ENCODE measurements at places on chromosomes 2 and 18.
A peak's percentile ranks its signal among the peaks of the same experiment; 100 is the strongest.

DNA sequence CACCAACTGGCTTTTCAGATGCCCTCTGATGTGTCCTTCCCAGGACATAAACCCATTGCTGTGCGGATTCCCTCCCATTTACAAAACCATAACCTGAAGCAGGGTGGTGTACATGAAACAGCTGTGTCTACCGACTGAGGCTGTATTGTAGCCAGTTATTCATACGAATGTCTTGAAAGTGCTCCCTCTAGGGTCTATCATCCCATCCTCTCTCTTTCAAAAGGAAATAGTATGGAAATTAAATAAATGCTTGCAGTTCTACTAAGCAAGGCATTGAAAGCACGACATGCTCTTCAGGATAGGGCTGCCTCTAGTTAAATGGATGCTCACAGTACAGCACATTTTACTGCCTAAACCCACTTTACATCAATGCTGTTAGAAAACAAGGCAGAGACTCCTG lies 112.2 kb upstream of the PXDN start:
- no peak for DNase-seq

- DNase-seq: no peak
Observed at GRCh38 chr18:24516261-24516660, 55.8 kb downstream of the HRH4 start.

DNA sequence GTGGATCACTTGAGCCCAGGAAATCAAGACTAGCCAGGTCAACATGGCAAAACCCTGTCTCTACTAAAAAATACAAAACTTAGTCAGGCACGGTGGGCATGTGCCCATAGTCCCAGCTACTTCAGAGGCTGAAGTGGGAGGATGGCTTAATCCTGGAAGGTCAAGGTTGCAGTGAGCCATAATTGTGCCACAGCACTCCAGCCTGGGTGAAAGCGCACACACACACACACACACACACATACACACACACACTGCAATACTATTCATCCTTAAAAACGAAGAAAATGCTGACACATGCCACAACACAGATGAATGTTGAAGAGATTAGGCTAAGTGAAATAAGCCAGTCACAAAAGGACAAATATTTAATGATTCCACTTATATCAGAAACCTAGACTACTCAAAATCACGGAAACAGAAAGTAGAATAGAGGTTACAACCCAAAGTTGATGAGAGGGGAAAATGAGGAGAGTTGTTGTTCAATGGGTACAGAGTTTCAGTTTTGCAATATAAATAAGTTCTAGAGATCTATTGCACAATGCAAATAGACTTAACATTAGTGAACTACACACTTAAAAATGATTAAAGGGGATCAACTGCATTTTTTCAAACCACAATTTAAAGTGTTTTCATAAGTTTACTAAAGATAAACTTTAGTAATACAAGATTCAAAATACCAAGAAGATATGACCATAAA lies 114.5 kb downstream of the USP34 start:
- no peak for DNase-seq

GRCh38 chr2:154565433-154565832 lies 133.1 kb upstream of the KCNJ3 start:
- no peak for DNase-seq

DNA sequence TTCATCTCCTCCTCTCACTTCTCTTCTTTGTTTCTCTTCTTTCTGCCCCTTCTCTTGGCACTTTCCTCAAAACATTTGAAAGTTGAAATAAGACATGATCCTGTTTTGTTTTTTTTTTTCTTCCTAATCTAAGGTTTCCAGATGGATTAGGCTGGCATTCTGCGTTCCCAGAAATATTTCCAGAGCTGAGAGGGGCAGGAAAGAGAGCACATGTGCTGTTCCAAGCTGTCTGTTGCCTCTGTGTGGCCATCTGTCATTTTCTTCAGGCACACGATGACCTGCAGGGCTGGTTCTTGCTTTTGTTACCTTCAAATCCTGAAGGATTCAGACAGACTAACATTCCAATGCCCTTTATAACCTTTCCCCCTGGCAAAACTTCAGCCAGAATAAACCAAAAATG lies 142.9 kb downstream of the RNF144A start:
- no peak for DNase-seq

GRCh38 chr18:3877678-3878077 lies 427.7 kb downstream of the TGIF1 start:
- DNase-seq: no peak

DNA sequence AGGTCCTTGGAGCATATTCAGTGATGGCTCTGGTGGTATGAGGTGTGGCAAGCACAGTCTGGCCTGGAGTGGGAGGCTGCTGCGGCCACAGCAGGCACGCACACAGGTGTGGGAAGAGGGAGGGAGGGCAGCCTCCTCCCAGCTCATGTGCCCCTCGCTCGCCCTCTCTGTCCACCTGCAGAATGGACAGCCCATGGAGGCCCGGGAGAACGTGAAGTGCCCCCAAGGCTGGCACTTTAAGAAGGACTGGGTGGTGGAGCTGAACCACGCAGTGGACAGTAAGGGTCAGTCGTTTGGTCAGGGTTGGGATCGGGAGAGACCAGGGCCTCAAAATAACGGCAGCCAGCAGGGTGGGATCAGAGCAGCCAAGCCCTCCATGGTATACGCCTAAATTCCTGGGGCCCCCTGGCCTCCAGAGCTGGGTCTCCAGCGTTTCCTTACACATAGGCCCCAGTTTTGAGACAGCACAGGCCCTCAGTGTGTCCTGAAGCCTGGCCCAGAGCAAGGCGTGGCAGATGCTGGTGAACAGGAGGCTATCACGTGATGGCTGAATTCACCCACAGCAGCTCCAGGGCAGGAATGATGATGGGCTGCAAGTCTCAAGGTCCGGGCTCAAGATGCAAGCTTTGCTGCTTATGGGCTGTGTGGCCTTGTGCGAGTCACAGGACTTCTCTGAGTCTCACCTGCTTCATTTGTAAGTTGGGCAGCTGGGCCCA lies 47.9 kb downstream of the FER1L5 start:
- DNase-seq: no peak

DNA sequence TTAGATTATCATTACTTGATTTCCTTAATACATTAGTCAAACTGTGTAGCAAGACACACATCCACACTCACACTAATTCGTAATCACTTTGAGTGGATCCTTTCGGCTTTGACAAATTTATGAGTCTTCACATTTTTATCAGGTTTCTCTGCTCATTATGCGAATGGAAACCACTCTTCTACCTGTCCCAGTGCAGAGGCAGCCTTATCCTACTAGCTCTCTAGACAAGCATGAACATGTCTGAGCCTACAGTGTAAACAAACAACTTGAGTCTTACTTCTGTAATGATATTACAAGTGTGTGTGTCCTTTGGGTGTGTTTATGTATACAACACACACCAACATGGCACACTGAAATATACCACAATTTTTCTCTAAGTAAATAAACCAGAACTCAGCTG lies 361.9 kb upstream of the CHST9 start:
- DNase-seq: no peak

DNA sequence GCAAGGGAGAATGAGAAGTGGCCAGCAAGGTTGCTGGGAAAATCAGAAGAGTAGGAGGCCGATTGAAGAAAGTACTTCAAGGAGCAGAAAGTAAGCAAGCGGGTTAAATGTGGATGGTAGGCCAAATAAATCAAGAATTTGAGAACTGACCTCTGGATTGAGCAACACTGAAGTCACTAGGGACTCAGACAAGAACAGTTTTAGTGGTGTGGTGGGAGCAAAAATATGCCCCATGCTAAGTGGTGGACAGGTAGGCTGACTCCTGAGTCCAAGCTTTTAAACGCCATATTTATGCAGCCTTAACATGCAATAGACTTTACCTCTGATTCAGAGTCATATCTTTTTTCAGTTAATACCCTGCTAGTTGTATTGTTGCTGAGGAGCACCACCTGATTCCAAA lies 4.5 kb downstream of the TRABD2A start:
- DNase-seq: no peak

- no peak for DNase-seq
Observed at GRCh38 chr2:55865096-55865835, 58.3 kb downstream of the EFEMP1 start.

- DNase-seq: no peak
Observed at GRCh38 chr2:153047220-153047619, 328.8 kb downstream of the ARL6IP6 start.

DNA sequence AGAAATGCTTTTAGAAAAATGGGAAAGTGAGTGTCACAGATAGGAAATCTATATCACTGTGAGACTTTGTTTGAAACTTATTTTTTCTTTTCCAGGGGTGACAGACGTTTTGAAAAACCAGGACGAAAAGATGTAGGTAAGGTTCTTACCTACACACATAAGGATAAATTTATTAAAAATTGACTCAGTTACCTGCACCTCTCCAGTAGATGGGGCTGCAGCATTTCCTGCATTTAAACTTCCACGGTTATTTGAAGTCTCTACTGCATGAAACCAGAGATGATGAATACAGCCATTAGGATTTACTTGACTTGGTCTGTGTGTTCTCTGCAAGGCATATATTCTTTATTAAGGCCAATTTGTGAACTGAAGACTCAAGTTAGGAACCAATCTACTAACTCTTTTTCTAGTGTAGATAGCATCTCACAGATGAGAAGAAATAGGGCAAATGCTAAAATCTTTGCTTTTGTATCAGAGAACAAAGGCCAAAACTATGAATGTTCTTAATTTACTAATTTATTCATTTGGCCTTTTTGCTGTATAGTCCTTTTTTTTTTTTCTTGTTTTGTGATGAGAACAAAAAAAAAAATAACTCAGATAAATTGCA lies 15.0 kb downstream of the KCNJ13 start:
- DNase-seq: no peak

GRCh38 chr2:134917360-134917865 lies 1.2 kb upstream of the CCNT2 start:
- DNase-seq: peak; percentile 9

DNA sequence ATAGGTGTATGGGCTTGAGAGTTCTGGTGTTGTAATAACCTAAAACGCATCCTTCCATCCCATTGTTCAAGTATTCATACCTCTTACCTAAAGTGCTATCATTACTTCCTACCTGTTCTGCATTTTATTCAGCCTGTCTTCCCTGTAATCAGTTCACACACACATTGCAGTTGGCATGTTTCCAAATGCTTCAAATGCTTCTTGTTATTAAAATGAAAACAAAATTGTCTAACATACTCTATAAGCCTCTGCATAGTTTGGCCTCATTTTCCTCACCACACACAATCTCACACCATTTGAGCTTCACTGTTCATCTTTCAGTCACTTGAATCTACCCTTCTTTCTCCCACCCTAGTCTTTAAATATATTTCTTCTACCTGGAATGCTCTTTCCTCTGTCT lies 1178.2 kb upstream of the NRXN1 start:
- DNase-seq: no peak
